ENCODE measurements at places on chromosomes 6 and 20. TPM values are rescaled to one million over a fixed set of nuclear protein-coding genes. Genes with fewer than 3 reads are reported as not detected.

RAB44 gene
- total RNA-seq = 0.11 TPM

OPN5 gene
- total RNA-seq = not detected

SF3B5 gene
- total RNA-seq = 174 TPM

APCDD1L gene
- total RNA-seq = 2.4 TPM

PPIL6 gene
- total RNA-seq = 0.61 TPM

PROKR2 gene
- total RNA-seq = 2.0 TPM

RNF182 gene
- total RNA-seq = 4.4 TPM

C6orf141 gene
- total RNA-seq = 14.4 TPM

KCNK16 gene
- not detected for total RNA-seq

DOK5 gene
- 10.1 TPM for total RNA-seq

C6orf132 gene
- total RNA-seq = 38.1 TPM

SLC17A2 gene
- total RNA-seq = not detected

MOG gene
- 1.2 TPM for total RNA-seq

DEFB132 gene
- not detected for total RNA-seq

MRPS26 gene
- 110 TPM for total RNA-seq
